ENCODE measurements at places on chromosomes 7 and 10.

GRCh38 chr10:89163265-89163995, 43.7 kb downstream of the CH25H start:
- peak; percentile 12 for DNase-seq

DNA sequence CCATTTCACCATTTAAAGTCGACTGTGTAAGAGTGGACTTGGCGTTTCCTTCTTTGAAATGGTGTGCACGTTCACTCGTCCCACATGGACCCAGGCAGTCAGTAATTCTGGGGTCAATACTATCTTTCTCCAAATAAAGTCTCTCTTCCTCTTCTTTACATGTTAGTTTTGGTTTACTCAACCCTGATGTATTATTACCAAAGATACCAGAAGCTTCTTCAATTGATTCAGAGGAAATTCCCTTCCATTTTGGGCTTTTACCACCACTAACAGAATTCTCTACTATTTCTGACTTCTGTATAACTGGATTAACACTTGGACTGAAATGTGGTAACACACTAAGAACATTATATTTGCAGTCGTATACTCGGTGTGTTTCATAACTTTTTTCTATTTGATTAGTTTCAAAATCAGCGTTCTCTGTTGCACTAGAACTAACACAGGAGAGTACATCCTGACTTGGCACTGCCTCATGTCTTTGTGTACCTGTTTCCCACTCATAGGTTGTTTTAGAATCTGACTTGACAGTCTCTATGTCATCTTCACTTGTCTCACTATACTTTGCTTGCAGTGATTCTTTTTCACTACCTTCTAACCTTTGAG, 60.8 kb downstream of the LARP4B start:
- no peak for DNase-seq

DNA sequence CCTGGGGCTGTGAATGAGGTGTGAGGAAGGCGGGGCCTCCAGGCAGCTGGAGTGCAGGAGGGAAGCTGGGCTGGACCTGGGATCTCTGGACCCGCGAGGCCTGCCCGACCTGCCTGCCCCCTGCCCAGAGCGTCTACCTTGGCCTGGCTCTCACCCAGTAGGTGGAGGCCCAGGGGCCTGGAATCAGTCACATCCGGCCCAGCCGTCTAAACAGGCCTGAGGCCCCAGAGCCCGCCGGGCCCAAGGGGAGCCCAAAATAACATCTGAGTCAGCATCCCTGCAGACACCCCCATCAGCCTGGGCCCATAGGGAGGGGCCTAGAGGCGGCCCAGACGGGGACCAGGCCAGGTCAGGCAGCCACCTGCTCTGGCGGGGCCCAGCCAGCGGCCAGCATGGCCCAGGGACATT, 15.1 kb upstream of the ELN start:
- no peak for DNase-seq

GRCh38 chr7:101705331-101705730, 76.2 kb upstream of the MYL10 start:
- DNase-seq, result no peak

- no peak for DNase-seq
Measured at GRCh38 chr7:81624650-81625631, 144.9 kb downstream of the HGF start.

DNA sequence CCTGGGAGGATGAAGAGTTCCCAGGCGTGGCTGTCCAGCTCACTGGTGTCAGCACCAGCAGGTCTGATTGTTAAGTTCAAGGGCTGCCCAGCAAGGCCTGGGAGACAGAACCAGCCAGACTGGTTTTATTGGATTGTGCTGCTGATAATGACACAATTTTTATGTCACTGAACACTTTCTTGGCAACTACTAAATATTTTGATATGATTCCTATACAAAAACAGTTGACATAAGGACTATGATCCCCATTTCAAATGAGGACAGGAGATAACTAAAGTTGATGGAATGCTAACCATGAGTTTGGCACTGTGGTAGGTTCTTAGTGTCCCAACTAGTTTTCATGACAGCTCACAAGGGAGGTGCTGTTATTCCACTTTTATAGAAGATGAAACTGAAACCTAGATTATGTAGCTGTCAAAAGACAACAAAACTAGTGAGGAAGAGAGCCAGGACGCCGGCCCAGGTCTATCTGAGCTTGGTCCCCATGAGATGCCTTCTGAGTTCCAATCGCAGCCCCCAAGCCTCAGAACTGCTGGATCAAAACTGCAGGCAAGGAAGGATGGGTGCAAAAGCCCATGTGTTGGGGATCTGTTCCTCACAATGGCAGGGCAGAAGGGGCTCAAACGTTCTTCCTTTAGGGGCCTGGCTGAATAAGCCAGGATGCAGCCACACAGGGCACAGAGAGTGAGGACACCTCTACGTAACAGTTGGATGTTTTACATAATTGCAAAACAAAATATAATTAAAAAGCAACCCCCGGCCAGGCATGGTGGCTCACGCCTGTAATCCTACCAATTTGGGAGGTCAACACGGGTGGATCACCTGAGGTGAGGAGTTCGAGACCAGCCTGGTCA, 52.8 kb downstream of the COBL start:
- DNase-seq, result no peak

- no peak for DNase-seq
Measured at GRCh38 chr10:86840498-86840897, 84.1 kb downstream of the BMPR1A start.

GRCh38 chr7:44980393-44981034, 1.7 kb upstream of the MYO1G start:
- peak; percentile 40 for DNase-seq

DNA sequence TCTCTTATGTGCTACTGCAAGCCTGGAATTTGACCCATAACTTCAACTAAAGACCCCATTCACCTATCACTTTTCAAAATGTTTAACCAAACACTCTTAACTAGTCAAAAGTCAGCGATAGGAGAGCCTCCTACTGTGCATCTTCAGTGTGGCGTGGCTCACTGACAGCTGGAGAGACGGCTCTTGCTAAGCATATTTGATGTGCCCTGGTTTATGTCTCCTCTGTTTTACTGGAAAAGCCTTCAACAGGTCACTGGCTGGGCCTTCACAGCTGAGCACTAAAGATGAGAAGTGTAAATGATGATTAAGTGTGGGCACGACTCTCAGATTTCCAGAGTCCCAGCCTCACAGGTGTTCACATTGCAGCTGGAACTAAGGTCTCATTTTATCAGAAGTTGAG, 472.1 kb downstream of the SEMA3D start:
- no peak for DNase-seq

- DNase-seq, result no peak
Measured at GRCh38 chr10:50846753-50847152, 38.7 kb downstream of the A1CF start.

- no peak for DNase-seq
Measured at GRCh38 chr10:132777441-132777840, 8.5 kb downstream of the NKX6-2 start.

DNA sequence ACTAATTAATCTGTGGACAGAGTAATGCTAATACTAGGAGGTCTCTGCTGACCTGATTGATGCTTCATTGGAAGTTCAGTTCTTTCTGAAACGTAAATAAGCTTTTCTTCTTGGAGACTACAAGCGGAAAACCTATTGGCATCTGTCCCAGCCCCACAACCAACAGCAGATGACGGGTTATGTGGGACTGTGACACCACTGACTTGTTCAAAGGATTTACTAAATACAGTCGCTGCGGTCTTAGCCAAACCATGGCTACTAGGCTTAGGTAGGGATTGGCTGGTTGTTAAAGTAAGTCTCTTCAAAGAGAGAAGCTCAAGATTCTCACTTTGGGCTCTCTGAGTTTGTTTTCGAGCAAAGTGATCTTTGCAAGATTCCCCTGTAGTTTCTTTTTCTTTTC, 68.3 kb downstream of the HYCC1 start:
- DNase-seq, result no peak

DNA sequence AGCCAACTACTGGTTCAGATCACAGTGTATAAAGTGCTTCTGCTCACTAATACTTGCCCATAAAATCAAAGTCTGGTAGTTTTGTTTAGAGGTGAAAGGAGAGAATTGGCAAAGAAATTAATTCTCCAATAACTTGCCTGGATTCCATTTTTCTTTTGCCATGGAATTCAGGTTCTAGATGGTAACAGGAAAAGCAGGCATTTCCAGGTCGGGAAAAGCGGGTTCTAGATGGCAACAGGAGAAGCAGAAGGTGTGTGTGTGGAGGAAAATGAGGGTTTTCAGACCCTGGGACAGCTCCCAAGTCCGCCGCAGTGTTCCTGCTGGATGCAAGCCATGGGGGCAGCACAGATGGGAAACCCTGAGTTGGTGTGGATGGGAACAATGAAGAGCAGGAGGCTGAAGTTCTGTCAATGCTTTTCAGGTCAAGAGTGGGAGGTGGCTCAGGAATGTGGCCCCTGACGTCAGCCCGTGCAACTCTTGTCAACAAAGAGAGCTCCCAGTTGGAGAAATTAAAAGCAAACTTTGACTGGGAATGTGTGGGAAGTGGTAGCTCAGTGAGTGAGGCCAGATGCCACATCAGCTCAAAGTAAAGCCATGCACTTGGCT, 696.7 kb downstream of the LRMDA start:
- DNase-seq, result no peak

GRCh38 chr7:66055321-66055956, 20.2 kb upstream of the ASL start:
- no peak for DNase-seq

DNA sequence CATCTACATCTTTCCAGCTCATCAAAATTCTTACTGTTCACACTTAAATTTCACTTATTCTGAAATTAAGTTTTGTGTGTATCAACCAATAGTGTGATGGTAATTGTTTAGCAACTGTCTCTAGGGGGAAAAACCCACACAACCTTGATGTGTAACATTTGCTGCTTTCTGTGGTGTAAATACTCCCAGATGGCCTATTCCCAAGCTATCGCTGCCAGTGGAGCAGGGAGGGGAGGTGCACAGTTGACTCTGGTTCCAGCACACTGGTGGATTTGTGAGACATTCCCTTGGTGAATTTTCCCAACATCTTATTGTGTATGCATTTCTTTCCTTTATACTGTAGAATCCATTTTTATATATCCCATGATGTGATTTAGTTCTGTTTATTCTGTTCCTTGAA, 275.9 kb upstream of the SHH start:
- no peak for DNase-seq
